ENCODE measurements at places on chromosomes 2 and 18.
A peak's percentile ranks its signal among the peaks of the same experiment; 100 is the strongest.

GRCh38 chr2:217218269-217219163 is 358.7 kb upstream of the TNP1 start:
- no peak for DNase-seq

- DNase-seq: no peak
These were observed 382.3 kb upstream of the CRIM1 start for GRCh38 chr2:35973132-35973736.

- DNase-seq: no peak
These were observed 316.9 kb upstream of the ZEB2 start for GRCh38 chr2:144836635-144837350.

DNA sequence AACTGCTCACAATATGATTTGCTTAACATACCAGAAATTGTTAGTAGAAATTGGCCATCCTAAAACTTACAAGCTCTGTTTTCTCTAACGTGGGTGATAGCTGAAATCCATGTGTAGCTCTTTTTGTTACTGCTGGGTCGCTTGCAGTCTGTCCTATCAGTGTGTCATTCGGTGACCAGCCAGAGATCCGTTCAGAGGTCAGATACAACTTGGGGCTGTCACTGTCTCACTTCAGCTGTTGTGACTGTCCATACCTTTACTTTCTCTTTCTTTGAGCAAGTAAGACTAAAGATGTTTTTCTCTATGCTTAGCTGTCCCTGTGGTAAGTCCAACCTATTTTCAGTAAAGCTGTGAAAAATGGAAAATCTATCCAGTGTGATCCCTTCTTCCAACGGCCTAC is 282.9 kb upstream of the KCNH7 start:
- no peak for DNase-seq

- DNase-seq: no peak
These were observed 4.3 kb upstream of the ADI1 start for GRCh38 chr2:3523551-3524041.

- DNase-seq: no peak
These were observed 12.6 kb downstream of the RNF149 start for GRCh38 chr2:101295895-101296294.

GRCh38 chr2:209340522-209340921 is 83.3 kb upstream of the MAP2 start:
- no peak for DNase-seq

DNA sequence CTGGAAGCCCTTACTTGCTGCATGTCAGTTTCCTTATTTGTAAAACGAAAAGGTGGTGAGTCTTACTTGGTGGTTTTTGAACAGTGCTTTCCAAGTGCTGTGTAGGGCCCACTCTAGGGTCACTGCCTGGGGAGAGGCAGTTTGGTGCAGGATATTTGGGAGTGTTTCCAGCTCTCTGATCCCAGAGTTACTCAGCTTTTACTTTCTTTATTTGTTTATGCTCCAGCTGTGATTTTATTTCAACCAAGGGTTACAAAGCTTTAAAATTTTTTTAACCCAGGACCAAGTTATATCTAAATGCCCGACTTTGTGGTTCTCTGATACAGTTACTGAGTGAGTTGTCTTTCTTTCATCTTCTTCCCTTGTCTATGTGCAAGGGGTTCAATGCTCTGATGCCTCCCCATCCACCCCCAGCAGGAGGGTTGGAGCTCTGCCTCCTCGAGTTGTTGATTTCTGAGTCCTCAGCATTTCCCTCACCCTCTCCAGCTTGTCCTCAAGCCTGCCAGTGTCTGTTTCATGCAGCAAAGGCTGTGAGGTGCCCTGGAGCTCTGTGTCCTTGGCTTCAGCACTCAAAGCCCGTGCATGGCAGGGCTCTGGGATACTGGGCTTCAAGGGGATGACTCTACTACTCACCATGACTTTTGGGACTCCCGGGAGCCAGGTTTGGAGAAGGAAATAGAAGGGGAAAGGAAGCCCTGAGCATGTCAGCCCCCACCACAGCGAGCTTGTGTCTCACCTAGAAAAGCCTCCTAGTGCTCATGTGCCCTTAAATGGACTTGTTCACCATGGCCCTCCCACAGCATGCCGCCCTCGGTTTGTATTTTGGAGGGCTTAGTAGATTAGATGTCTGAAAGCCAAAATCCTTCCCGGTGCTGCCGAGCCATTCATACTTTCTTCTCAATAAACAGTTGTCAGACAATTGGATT is 236.8 kb downstream of the SETBP1 start:
- no peak for DNase-seq

- no peak for DNase-seq
These were observed 7.2 kb upstream of the SS18 start for GRCh38 chr18:26097563-26097962.

GRCh38 chr2:97699765-97700444 is 13.5 kb upstream of the ZAP70 start:
- no peak for DNase-seq

DNA sequence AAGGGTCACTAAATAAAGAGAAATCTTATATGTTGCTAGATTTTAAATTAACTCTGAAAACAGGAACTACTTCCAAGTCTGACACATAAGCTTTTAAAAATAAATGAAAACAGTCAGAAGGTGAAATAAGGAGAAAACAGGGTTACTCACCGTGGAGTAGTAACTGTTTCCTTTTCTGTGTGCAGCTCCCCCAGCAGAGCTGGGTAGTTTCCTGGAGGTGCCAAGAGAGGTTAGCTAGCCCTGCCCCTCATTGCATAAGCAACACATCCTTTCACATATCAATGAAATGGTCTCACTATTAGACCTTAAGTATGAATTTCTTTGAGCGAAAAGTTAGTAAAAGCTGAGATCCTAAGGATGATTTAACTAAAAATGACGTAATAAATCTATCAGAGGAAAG is 54.0 kb upstream of the GPR75 start:
- no peak for DNase-seq

- DNase-seq: no peak
These were observed 108.5 kb upstream of the COL3A1 start for GRCh38 chr2:188865681-188866080.

- DNase-seq: no peak
These were observed 47.2 kb upstream of the REG3G start for GRCh38 chr2:78978340-78978739.

DNA sequence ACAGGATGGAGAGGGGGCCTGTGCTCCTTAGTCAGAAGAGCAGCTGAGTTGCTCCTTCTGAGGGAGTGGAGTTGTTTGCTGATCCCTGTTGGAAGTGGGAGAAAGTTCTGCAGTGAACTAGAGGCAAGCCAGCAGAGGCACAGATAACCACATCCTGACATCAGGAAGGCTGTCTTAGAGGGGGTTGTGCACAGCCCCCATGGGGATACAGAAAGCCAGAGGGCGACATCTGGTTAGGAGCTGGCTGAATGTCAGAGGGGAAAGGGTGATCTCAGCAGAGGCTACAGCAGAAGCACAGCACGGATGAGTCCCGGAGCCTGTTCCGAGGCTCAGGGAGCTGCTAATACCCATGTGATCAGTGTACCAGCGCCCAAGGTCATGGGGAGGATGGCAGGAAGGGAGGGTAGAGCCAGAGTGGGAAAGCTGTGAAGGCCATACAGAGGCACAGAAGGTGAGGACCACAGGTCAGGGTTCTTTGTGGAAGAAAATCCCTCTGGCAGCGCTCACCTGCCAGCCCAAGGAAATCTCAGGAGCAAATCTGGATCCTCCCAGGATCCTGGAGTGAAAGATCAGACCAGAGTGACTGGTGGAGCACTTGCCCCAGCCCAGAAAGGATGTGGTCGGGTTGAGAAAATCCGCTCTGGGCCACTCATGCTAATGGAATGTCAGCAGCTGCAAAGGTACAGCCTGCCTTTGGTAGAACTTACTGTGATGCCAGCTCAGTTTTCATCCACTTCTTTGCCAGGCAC is 111.8 kb downstream of the STPG4 start:
- DNase-seq: peak; percentile 70

DNA sequence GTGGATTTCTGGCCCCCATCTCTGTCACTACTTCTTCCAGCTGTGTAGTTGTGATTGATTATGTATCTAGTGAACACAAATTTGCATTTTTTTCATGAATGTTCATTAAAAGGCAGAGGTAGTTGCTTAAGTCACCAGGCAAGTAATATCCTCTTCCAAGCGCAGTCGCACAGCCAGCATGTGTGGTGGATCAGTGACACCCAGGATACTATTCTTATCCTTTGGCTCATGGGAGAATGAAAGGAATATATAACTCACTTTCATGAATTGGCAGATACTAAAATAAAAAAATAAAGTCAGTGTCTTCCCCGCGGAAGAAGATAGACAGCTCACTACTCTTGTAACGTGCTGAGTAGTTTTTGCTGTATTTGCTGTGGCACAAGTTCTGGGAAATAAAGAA is 387.8 kb downstream of the CDH7 start:
- DNase-seq: no peak

GRCh38 chr2:232385660-232386489 is 7.3 kb downstream of the ALPP start:
- DNase-seq: no peak

DNA sequence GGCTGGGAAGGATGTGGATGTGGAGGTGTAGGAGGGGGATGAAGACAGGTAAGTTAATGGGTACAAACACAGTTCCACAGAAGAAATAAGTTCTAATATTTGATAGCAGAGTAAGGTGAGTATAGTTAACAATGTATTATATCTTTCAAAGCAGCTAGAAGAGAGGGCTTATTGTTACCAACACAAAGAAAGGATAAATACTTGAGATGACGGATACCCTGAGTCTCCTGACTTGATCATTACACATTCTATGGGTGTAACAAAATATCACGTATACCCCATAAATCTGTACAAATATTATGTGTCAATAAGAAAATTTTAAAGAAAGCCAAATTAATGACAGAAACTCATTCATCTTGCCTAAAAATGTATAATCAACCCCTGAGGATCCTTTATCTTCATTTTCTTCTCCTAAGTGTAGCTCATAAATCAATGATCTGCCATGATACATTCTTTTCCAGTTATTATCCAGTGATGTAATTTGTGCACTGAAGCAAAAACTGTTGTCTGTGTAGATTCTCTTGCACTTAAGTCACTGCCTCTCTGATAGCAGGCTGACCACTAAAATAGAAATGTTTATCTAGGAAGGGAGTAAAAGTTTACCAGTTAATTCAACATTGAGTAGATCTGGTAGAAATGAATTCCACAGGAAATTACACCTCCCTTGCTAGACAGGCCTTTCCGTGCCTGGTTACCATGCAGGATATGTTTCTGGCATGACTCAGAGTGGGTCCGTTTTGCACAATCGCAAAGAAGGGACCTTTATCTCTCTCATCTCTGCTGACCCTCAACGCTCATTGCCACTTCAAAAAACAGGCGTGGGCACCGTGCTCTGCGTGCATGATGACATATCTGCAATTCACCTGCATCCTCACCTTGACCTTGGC is 249.7 kb upstream of the NCKAP5 start:
- no peak for DNase-seq

DNA sequence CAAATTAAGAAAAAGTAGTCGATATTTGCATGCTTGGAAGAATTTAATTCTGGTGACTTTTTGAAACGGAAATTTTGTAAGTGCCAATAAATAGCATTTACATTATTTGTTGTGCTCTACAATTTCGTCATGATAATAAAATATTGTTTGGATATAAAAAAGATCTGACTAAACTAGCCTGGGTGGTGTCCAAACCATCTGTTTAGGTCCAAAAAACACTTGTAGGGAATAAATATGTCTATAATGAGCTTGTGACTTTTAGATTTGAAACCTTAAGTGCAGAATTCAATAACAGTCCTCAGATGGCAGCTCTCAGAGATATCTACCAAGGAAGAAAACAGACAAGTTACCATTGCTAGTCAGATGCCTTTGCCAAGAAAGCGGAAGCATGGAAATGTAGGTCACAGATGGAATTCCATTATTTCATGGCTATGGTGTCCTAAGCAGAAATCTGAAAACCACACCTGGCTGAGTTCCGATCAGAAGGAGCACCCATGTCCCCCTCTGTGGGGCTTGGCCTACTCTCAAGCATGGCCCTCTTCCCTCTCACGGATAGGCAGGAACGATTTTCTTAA is 731.1 kb downstream of the RNF144A start:
- DNase-seq: no peak

GRCh38 chr18:28178720-28179119 is 1.8 kb upstream of the CDH2 start:
- DNase-seq: no peak

GRCh38 chr2:203567691-203568090 is 32.6 kb upstream of the RAPH1 start:
- no peak for DNase-seq

DNA sequence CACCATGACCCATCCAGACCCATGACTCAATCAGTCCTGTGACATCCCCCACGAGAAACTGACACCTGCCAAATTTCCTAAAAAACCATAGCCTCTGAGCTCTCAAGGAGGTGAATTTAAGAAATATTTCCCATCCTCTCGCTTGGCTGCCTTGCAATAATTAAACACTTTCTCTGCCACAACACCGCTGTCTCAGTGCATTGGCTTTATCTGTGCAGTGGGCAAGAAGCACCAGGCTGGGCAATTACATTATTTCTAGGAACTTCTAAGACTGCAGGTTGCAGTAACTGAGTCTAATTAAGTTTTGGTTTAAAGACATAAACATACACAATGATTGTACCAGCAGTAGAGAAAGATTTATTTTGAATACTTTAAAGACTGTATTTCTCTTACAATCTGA is 22.0 kb upstream of the RTTN start:
- DNase-seq: no peak

DNA sequence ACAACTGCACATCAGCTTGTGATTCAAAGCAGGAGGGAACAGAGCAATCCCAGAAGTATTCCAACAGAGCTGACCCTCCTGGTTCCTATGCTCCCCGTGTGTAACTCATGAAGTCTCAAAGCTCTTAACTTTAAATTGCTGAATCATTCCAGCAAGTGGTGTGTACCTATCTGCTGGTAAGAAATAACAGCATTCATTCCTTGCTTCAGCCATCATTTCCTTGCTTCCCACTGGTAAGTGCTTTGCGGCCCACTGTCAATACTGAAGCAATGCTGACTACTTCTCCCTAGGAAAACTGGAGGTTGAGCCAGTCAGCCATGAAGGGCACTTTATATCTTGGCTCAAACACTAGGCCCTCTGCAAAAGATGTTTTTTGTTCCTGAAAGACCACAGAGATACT is 222.4 kb downstream of the EXOC6B start:
- no peak for DNase-seq

DNA sequence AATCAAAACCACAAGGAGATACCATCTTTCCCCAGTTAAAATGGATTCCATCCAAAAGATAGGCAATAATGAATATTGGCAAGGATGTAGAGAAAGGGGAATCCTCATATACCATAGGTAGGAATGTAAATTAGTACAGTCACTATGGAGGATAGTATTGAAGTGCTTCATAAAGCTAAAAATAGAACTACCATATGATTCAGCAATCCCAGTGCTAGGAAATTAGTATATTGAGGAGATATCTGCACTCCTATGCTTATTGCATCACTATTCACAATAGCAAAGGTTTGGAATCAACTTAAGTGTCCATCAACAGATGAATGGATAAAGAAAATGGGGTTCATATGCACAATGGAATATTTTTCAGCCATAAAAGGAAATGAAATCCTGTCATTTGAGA is 251.2 kb downstream of the ZNF804A start:
- DNase-seq: no peak

- DNase-seq: no peak
These were observed 656.0 kb upstream of the CELF4 start for GRCh38 chr18:38221476-38222100.

GRCh38 chr2:71935262-71935848 is 212.3 kb downstream of the CYP26B1 start:
- peak; percentile 88 for DNase-seq
